CD4-positive, alpha-beta T cell treated with Interferon alpha-2 for 1 hour (primary cell): ENCODE measurements at places on chromosomes 2 and 18.

GRCh38 chr18:32848826-32849225 lies 76.0 kb upstream of the KLHL14 start:
- no peak for DNase-seq

DNA sequence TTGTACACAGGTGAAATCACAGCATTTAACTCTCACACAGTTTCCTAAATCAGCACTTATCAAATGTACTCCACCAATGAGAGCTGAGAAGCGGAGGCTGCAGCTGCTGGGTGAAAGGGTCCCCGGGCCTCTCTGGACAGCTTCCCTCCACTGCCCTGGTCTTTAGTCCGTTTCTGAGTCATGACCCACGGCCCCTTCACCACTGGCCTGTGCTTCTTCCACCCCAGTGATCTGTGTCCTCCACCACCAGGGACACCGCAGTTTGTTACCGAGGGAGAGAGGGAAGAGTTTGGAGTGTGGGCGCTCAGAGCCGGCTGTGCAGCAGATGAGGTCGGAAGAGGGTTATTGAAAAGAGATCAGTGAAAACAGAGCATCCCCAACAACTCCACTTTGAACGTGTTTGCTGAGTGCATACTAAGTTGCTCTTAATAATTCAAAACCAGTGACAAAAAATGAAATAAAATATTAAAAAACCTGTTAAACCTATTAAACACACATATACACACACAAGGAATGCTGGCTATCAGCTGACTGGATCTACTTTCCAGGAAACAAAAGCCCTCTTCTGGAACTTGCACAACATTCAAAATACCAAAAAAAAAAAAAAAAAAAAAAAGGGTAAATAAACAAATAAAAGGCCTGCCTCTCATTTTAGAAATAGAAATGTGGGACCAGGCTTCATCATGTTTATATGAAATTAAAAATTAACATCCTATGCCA lies 54.1 kb downstream of the PXDN start:
- no peak for DNase-seq

DNA sequence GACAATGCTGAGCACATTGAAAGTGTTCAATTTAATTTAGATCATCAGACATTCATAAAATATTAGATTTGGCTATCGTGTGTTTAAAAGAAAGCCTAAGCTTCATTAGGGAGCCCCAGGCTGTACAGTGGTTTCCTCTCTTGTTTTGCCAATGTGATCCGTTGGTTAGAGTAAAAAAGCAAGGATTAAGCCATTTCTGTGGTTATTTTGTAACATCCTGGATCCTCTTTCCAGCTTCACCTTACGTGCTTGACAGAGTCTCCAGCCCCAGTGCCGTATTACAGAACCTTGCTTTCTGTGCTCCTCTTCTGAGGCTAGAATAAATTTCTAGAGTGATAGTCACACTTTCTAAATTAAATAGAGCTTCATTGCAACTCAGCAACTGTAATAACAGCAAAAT lies 289.3 kb upstream of the LINC00305 start:
- DNase-seq, result no peak

- no peak for DNase-seq
Observed at GRCh38 chr2:29186817-29187216, 71.6 kb downstream of the CLIP4 start.

GRCh38 chr2:134137182-134137611 lies 116.7 kb upstream of the MGAT5 start:
- no peak for DNase-seq

- no peak for DNase-seq
Observed at GRCh38 chr2:101076581-101076980, 74.5 kb downstream of the RPL31 start.
